ENCODE measurements at places on chromosomes 6 and 20.

- H3K27ac ChIP-seq, result no peak overlapping the region
- no peaks in the 10 kb centered on the region for H3K4me1 ChIP-seq
- no peaks in the 10 kb centered on the region for H3K27me3 ChIP-seq
- no peaks in the 10 kb centered on the region for H3K36me3 ChIP-seq
- DNase-seq, result no peak
These were observed 761.7 kb upstream of the FLRT3 start for GRCh38 chr20:15099130-15099529.

GRCh38 chr6:124772733-124773319, 189.4 kb upstream of the RNF217 start:
- no peaks in the 10 kb centered on the region for H3K36me3 ChIP-seq
- no peaks in the 10 kb centered on the region for H3K27me3 ChIP-seq
- DNase-seq, result no peak
- H3K27ac ChIP-seq, result no peak overlapping the region
- H3K4me3 ChIP-seq, result no peak overlapping the region

GRCh38 chr20:50588034-50588736, 78.0 kb downstream of the PTPN1 start:
- no peaks in the 10 kb centered on the region for H3K36me3 ChIP-seq
- no peak overlapping the region for H3K4me3 ChIP-seq
- DNase-seq, result peak; percentile 74
- H3K27ac ChIP-seq, result peak overlapping the region; percentile 42
- peaks cover 12% of the 10 kb centered on the region for H3K4me1 ChIP-seq
- no peaks in the 10 kb centered on the region for H3K27me3 ChIP-seq

DNA sequence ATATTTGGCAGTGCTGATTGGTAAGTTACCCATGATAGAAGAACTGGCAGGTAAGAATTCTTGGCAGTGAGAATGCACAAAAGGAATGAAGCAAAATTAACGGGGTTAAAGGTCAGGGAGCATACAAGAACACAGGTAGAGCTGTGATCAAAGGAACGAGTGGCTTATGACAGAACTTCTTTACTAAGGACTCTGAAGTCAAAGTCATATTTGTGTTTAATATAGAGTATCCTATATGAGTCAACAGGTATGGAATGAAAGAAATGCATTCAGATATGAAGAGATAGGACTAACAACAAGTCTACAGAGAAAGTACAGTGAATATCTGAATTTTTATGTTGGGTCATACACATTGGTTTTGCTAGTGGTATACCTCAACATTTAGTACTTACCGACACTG, 209.0 kb upstream of the CITED2 start:
- H3K4me1 ChIP-seq, result peaks cover 9% of the 10 kb centered on the region
- no peak overlapping the region for H3K27ac ChIP-seq
- H3K4me3 ChIP-seq, result no peak overlapping the region
- H3K27me3 ChIP-seq, result no peaks in the 10 kb centered on the region
- no peaks in the 10 kb centered on the region for H3K36me3 ChIP-seq

DNA sequence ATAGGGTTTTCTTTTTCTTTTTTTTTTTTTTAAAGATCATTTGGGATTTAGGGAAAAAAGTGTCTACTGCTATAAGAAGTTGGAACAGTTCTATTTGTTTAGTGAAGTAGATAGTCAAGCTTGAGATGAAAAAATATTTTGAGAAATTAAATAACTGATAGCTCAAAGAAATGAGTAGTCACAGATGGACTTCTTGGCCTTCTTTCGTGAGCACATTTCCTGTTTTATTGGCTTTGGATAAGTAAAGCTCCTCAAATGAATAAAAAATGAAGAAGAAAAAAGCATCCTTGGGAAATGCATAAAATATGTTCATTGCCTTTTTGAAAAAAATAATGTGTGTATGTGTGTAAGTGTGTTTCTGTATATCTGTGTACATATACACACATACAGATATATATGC, 515.9 kb downstream of the GRIK2 start:
- no peaks in the 10 kb centered on the region for H3K36me3 ChIP-seq
- no peaks in the 10 kb centered on the region for H3K27me3 ChIP-seq
- H3K27ac ChIP-seq, result no peak overlapping the region
- DNase-seq, result no peak

DNA sequence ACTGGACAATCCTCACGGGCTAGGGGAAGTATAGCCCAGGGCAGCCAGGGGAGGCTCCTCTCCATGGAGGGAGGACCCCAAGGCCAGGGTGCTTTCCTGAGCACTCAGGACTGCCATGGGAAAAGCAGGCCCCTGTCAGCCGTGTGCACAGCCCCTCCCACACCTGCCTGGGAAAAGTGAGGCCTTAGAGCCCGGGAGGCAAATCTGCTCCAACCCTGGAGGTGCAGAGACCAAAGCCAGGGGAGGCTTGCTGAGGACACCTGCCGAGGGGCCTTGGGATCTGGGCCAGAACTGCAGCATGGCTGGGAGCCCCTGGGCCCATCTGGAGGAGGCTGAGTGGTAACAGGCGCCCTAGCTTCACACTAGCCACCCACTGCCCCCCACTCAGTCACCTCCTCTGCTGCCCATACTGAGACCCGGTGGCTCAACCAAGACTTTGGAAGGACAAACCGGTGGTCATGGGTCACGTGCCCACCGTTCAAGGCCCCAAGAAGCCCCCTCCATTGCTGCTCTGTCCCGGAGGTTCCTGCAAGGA, 55.2 kb downstream of the YTHDF1 start:
- no peaks in the 10 kb centered on the region for H3K4me1 ChIP-seq
- no peak for DNase-seq
- no peak overlapping the region for H3K27ac ChIP-seq
- peaks cover 44% of the 10 kb centered on the region for H3K27me3 ChIP-seq
- H3K36me3 ChIP-seq, result no peaks in the 10 kb centered on the region

DNA sequence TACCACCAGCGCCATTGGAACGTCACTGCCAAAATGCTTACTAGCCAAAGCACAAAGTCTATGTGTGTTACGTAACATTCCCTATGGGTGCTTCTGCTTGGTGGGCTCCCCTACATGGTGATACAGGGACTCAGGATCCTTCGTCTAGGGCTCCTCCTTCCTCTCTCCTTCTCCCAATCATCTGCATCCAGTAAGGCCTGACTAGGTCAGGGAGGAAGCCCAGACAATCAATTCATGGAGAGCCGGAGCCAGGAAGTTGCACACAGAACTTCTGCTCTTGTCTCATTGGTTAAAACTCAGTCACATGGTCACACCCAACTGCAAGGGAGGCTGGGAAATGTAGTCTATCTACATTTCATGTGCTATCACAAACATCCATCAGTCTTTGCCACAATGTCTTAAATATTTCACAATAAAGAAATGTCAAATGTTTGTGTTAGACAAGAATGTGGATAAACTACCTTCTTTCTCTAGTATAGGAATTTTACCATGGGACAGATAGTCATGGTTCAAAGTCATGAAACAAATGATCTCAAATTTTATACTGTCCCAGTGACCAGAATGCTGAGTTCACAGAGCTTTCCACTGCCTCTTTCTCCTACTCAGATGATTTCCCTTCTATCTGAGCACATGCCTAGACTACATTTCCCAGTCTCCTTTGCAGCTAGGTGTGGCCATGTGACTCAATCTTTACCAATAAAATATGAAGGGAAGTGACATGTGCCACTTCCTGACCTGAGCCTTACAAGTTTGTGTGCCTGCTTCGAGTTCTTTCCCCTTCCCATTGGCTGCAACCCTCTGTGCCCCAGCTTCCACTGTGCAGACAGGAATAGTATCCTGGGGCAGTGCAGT, 9.3 kb upstream of the KCNK15 start:
- H3K36me3 ChIP-seq, result no peaks in the 10 kb centered on the region
- DNase-seq, result peak; percentile 71
- no peak overlapping the region for H3K4me3 ChIP-seq
- peaks cover 23% of the 10 kb centered on the region for H3K4me1 ChIP-seq
- H3K27ac ChIP-seq, result no peak overlapping the region

DNA sequence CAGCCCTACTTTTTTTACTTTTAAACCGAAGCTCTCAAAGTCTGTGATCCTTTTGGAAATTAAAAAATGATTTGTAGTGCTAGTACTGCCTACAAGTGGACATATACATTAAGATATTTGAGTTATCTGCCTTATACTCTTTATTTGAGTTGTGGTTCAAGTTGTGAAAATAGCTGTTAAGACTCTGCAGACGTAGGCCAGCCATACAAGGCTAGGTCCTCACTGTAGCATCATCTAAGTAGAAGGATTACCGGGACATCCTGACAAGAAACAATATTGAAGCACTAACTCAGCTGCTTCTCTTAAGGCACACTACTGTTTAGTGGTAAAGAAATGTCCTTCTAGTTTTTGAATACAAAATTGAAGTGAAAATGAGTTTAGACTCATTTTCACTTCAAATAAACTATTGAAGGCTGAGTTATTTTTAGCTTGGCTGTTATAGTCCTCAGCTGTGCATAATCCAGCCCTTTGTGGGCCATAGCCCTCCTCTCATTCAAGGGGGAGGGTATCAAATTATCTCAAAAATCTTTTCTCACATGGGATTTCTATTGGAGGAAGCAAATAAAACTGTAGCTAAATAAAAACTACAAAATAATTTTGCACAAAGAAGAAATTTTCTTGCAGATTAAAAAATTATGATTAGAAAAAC, 68.1 kb downstream of the JAG1 start:
- H3K27me3 ChIP-seq, result no peaks in the 10 kb centered on the region
- no peaks in the 10 kb centered on the region for H3K36me3 ChIP-seq
- peak overlapping the region; percentile 54 for H3K27ac ChIP-seq
- no peak overlapping the region for H3K4me3 ChIP-seq
- no peaks in the 10 kb centered on the region for H3K4me1 ChIP-seq

DNA sequence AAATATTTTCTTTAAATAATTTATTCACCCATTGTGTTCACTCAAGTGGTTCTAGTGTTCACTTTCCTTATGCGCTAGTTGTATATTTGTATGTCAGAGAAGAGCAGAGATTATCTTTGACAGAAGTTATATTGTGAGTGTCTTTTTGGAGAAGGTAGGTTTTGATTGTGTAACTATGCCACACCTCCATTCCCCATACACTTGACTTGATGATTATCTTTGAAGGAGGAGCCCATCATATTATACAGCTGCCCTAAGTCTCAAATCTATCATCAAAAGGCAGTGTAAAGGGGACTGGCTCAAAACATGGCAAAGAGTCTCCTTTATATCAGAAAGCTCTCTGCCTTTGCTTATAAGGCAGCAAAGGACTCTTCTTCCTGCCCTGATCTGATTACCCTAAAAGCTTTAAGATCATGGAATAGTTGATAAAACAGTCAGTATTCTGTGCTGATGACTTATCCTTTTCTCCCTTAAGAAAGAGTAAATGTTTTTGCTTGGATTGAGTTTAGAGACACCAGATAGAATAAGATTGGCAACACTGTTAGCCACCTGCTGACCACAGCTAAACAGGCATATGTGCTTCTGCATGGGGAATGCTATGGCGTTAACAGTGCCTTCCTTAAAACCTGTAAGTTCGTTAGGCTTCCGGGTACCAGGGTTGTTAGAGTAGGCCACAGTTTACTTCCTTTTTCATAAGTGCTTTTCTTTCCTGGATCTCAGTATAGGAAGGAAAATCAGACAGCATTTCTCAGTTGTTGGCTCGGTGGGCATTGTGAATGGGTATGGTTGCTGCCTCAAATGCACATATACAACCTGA, 22.6 kb downstream of the TOP1 start:
- DNase-seq, result no peak
- H3K4me1 ChIP-seq, result peaks cover 94% of the 10 kb centered on the region
- H3K4me3 ChIP-seq, result no peak overlapping the region

GRCh38 chr6:20242397-20242796, 30.1 kb upstream of the MBOAT1 start:
- H3K4me1 ChIP-seq, result no peaks in the 10 kb centered on the region
- H3K4me3 ChIP-seq, result no peak overlapping the region
- no peaks in the 10 kb centered on the region for H3K36me3 ChIP-seq
- no peaks in the 10 kb centered on the region for H3K27me3 ChIP-seq

GRCh38 chr6:14932485-14933182, 313.2 kb upstream of the JARID2 start:
- no peaks in the 10 kb centered on the region for H3K27me3 ChIP-seq
- H3K4me1 ChIP-seq, result no peaks in the 10 kb centered on the region
- H3K4me3 ChIP-seq, result no peak overlapping the region
- H3K27ac ChIP-seq, result peak overlapping the region; percentile 31
- no peaks in the 10 kb centered on the region for H3K36me3 ChIP-seq

All from gastrocnemius medialis (tissue), 4 donors.